ENCODE measurements at places on chromosomes 1 and 21. TPM values are rescaled to one million over a fixed set of nuclear protein-coding genes. Genes with fewer than 3 reads are reported as not detected.

KRTAP19-1 gene
- not detected for total RNA-seq

TEDDM1 gene
- total RNA-seq: not detected

SPRR2B gene
- not detected for total RNA-seq

- H3K4me1 ChIP-seq: peaks cover 13% of the 10 kb centered on the region
- H3K27ac ChIP-seq: no peak overlapping the region
- no peak for DNase-seq
- no peaks in the 10 kb centered on the region for H3K36me3 ChIP-seq
- peaks cover 31% of the 10 kb centered on the region for H3K27me3 ChIP-seq
- no peak overlapping the region for H3K4me3 ChIP-seq
Measured at GRCh38 chr1:41535716-41536115, 51.2 kb upstream of the EDN2 start.

DNA sequence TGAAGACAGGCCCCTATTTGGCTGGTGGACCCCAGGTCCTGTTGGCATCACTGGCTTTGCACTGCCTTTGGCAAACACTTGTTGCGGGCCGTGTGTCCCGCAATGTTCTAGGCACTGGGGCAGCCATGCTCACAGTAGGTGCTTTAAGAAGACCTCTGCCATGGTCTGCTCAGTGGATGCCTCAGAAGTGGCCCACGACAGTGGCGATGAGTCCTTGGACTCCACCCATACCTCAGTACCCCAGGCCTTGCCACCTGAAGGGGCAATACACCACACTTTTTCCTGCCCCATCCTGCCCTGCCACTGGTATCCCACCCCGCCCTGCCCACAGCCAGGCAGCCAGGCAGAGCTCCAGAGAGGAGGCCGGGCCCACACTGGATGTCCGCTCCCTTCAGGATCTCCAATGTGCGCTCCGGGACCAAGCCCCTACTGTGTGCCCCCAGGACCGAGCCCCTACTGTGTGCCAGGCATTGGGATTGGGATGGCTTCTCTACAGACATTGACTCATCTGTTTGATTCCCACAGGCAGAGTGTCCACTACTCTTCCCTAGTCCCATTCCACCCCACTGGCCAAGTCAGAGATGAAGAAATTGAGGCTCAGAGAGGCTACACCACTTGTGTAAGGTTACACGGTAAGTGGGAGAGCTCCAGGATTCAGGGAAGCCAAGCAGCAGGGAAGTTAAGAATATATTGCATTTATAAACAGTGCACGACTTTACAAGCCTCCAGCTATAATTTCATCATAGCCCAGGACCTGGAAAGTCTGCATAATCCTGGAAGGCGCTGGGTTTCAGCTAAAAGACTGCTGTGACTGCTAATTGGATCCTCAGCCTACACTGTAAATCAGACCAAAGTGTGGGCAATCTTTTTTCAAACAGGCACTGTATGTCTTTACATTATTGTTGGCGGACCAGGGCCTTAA, 101.6 kb downstream of the DMRTB1 start:
- no peak for DNase-seq
- peaks cover 2% of the 10 kb centered on the region for H3K27me3 ChIP-seq
- peaks cover 16% of the 10 kb centered on the region for H3K4me1 ChIP-seq
- no peak overlapping the region for H3K4me3 ChIP-seq

DNA sequence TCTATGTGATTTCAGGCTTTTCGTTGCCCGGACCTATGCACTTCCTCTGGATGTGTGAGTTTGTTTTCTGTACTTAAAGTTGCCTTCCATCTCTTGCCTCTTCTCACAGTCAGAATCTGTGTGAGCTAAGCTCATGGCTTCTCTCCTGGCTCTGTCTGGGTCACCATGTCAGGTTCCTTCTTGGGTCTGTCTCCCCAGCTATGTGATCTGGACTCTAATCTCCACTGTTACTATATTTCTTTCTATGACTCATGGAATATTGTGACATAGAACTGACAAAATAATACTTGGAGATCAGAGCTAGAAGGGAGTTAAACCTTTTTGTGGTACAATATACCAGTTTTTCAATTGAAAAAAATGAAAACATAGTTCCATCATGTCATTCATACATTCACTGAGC, 172.7 kb upstream of the FGGY start:
- no peak overlapping the region for H3K4me3 ChIP-seq
- peaks cover 12% of the 10 kb centered on the region for H3K4me1 ChIP-seq
- no peak for DNase-seq
- no peaks in the 10 kb centered on the region for H3K36me3 ChIP-seq
- no peaks in the 10 kb centered on the region for H3K27me3 ChIP-seq
